Fibroblast of lung (primary cell): ENCODE measurements at places on chromosomes 5 and 9. TPM values are rescaled to one million over a fixed set of nuclear protein-coding genes. Genes with fewer than 3 reads are reported as not detected.
A peak's percentile ranks its signal among the peaks of the same experiment; 100 is the strongest.

Gene GLRX
- total RNA-seq, result 54.2 and 91.8 TPM in 2 replicates

Gene IL13
- total RNA-seq, result not detected in 2 replicates

DNA sequence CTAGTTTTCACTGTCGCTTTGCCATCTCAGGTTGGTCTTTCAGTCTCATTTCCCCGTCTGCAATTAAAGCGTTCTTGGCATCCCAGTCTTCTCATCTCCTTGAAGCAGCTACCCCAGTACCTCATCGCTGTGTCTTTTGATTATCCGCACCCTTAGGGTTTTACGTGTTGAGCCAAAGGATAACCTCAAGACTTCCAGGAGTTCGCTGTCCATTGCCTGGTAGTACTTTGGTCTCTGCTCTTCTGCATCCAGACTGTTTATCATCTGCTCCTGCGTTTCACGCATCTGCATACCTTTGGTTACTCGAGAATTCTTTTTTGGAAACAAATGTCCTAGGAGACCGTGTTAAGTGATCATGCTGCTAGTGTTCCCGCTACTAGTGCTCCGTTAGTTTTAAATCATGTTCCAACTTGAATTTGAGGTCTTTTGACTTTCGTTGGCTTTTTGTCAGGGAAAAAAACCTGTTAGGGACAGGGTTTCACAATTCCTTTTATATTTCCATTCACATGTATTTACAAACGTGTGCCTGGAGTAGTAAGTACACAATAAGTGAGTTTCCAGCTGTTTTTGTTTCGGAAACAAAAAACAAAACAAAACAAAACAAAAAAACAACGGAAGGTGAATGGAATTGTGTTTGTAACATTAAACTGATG lies 888 bp downstream of the RABGAP1 start:
- H3K27me3 ChIP-seq, result no peaks in the 10 kb centered on the region
- H3K4me1 ChIP-seq, result no peaks in the 10 kb centered on the region
- DNase-seq, result peak; percentile 50
- peak overlapping the region; percentile 98 for H3K4me3 ChIP-seq
- H3K27ac ChIP-seq, result peak overlapping the region; percentile 82

- H3K4me3 ChIP-seq, result no peak overlapping the region
- H3K27me3 ChIP-seq, result no peaks in the 10 kb centered on the region
- no peak overlapping the region for H3K27ac ChIP-seq
- no peaks in the 10 kb centered on the region for H3K4me1 ChIP-seq
- H3K36me3 ChIP-seq, result no peaks in the 10 kb centered on the region
These were observed 122.0 kb downstream of the PAPPA start for GRCh38 chr9:116275418-116276195.

Gene FAM221B
- total RNA-seq, result not detected in 2 replicates

Gene PCDHB14
- 0.77 and 1.7 TPM in 2 replicates for total RNA-seq

Gene LCN1
- total RNA-seq, result not detected in 2 replicates

- peaks cover 3% of the 10 kb centered on the region for H3K4me1 ChIP-seq
- peak overlapping the region; percentile 83 for H3K27ac ChIP-seq
- peak; percentile 55 for DNase-seq
- peaks cover 10% of the 10 kb centered on the region for H3K36me3 ChIP-seq
These were observed 6.8 kb downstream of the NR2F1 start for GRCh38 chr5:93589829-93590215.

DNA sequence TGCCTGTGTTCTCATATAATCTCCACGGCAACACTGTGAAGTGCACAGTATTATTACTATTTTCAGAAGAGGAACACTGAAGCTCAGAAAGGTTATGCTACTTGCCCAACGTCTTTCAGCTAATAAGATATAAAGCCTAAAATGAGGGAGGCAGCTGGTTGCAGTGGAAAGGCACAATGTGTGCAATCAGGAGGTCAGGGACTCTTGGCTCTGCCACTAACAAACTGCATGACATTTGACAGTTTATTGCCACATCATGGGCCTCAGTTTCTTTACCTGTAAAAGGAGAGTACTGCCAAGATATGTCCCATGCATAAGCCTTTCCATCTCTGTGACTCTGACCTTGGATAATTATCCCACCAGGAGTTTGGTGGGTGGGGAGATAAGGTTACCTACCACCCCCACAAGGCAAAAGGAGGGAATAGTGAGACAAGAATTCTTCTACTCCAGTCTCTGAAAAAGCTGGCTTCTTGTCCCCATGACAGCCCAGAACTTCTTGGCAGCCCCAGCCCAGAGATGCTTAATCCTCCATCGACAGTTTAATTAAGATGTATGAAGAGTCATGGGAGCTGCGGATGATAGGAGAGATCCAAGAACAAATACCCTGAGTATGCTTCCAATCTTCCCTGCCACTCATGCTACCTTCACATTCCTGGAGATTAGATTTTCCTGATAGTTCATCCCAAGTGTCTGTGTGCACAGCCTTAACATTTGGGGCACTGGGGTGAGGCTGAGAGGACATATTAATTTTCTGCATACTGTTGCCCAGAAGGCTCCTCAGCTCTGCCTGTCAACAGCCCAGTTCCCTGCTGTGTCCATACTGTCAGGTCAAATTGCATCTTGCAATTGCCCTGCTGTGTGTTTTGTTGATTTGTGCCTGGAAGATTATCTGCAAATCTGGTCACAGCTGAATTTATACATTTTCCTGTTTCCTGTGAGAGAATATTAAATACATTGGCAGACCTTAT lies 271.2 kb downstream of the FAM114A2 start:
- DNase-seq, result no peak
- no peak overlapping the region for H3K4me3 ChIP-seq
- H3K4me1 ChIP-seq, result no peaks in the 10 kb centered on the region
- H3K27ac ChIP-seq, result no peak overlapping the region
- no peaks in the 10 kb centered on the region for H3K27me3 ChIP-seq

GRCh38 chr5:9381464-9381863 lies 164.4 kb downstream of the SEMA5A start:
- no peaks in the 10 kb centered on the region for H3K36me3 ChIP-seq
- H3K27ac ChIP-seq, result no peak overlapping the region
- no peak for DNase-seq
- no peaks in the 10 kb centered on the region for H3K27me3 ChIP-seq
- no peak overlapping the region for H3K4me3 ChIP-seq

Gene FAM163B
- total RNA-seq, result not detected in 2 replicates

GRCh38 chr9:91848146-91848545 lies 101.9 kb downstream of the ROR2 start:
- H3K27me3 ChIP-seq, result no peaks in the 10 kb centered on the region
- H3K4me1 ChIP-seq, result peaks cover 7% of the 10 kb centered on the region
- no peak overlapping the region for H3K27ac ChIP-seq
- no peak for DNase-seq

Gene ZNF169
- 3.5 and 3.6 TPM in 2 replicates for total RNA-seq

DNA sequence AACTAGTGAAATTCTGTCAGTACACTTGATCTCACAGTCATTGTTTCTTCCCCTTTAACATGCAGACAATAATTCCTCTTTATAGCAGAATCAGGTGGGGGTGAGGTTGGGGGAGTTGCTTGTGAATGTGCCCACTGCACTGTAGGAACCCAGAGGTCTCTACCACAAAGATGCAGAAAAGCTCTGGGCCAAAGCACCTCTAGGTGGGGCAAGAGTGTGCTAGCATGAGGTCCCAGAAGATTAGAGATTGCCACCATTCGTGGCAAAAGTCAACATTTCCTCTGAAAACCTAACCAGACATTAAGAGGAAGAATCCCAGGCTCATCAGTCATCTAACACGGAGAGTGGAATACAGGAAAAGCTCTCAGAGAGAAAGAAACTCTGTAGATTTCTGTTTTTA lies 74.5 kb downstream of the PTCD2 start:
- no peak overlapping the region for H3K4me3 ChIP-seq
- no peak overlapping the region for H3K27ac ChIP-seq
- peak; percentile 10 for DNase-seq
- no peaks in the 10 kb centered on the region for H3K27me3 ChIP-seq
- no peaks in the 10 kb centered on the region for H3K4me1 ChIP-seq

- no peaks in the 10 kb centered on the region for H3K36me3 ChIP-seq
- H3K27me3 ChIP-seq, result no peaks in the 10 kb centered on the region
- H3K27ac ChIP-seq, result no peak overlapping the region
These were observed 2053.1 kb downstream of the EFNA5 start for GRCh38 chr5:105617436-105618215.

Gene FIBCD1
- 7.3 and 9.8 TPM in 2 replicates for total RNA-seq

DNA sequence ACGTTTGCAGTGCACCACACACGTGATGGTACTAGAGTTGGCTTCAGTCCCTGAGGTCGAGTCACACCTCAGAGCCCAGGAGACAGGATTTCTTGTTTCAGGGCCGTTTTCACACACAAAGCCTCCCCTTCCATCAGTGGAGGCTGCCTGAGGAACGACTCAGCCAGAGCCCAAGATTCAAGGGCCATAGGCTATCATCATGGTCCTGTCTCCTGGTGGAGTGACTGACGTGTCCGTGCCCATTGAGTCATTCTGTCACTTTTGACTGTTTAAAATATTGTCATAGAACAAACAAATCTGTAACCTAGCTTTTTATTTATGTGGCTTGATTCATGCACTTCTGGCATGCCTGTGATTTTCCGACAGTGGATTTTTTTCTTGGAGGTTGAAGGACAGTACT lies 28.3 kb downstream of the CAMK2A start:
- DNase-seq, result no peak
- no peaks in the 10 kb centered on the region for H3K27me3 ChIP-seq
- peaks cover 37% of the 10 kb centered on the region for H3K4me1 ChIP-seq
- no peaks in the 10 kb centered on the region for H3K36me3 ChIP-seq
- H3K27ac ChIP-seq, result no peak overlapping the region

Gene GRHPR
- 107 and 108 TPM in 2 replicates for total RNA-seq

- H3K4me1 ChIP-seq, result no peaks in the 10 kb centered on the region
- no peak for DNase-seq
- H3K36me3 ChIP-seq, result peaks cover 13% of the 10 kb centered on the region
- H3K27me3 ChIP-seq, result no peaks in the 10 kb centered on the region
These were observed 24.3 kb downstream of the HMGCR start for GRCh38 chr5:75361310-75361709.

Gene SPATA31E1
- not detected in 2 replicates for total RNA-seq

GRCh38 chr5:55290991-55291390 lies 16.5 kb downstream of the DHX29 start:
- DNase-seq, result no peak
- H3K4me3 ChIP-seq, result no peak overlapping the region
- H3K36me3 ChIP-seq, result peaks cover 11% of the 10 kb centered on the region
- no peak overlapping the region for H3K27ac ChIP-seq
- H3K27me3 ChIP-seq, result no peaks in the 10 kb centered on the region
